ENCODE measurements at places on chromosomes 16 and 17. TPM values are rescaled to one million over a fixed set of nuclear protein-coding genes. Genes with fewer than 3 reads are reported as not detected.

Gene NQO1
- 175 TPM for total RNA-seq

Gene KCNG4
- total RNA-seq = not detected

Gene AOC3
- 134 TPM for total RNA-seq

DNA sequence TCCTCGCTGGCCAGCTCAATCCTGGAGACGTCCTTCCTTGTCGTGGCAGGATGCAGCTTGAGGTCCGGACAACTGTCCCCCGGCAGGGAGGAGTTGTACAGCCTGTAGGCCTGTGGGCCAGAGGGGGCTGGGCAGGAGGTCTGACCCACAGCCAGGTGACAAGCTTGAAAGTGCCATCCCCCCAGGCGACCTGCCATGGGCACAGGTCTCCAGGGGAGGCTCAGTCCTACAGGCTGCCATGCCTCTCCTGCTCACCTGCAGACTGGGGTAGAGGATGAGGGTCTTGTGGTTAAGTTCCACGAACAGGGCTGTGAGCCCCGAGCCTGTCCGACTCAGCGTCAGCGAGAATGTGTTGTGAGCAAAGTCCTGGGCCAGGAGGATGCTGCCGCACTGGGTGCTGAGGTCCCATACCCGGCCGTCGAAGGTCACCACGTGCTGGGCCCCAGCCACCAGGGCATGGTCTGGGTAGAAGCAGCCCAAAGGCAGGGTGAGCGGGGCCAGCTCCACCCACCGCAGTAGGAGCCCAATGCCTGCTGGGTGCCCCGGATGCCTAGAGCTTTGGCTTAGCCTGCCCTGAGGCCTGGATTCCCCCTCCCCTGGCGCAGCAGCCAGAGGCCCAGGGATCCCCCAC, 39.8 kb downstream of the RMI2 start:
- DNase-seq = no peak

DNA sequence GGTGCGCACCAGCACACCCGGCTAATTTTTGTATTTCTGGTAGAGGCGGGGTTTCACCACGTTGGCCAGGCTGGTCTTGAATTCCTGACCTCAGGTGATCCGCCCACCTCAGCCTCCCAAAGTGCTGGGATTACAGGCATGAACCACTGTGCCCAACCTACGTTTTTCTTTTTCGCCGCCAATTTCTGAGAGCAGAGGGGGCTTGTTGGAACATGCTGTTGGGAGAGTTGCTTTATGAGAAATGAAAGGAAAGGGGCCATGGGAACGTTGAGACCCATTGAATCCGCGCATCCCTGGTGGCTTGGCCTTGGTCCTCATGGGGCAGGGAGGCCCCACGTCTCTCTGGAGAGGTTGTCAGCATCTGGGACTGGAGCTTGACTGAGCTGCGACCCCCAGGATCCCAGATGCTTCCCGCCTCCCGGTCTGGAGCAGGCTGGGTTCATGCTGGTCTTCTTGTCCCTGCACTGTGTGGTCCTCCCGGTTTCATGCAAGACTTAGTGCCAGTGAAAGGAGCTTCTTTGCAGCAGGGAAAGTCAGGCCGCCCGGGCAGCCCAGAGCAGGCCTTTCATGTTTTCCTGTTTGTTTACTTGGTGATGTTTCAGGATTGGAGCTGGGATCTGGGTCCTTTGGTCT, 22.8 kb downstream of the CRISPLD2 start:
- DNase-seq = no peak
